ENCODE measurements at places on chromosomes 3 and 15. TPM values are rescaled to one million over a fixed set of nuclear protein-coding genes. Genes with fewer than 3 reads are reported as not detected.

GRCh38 chr3:141553055-141553454 is 66.2 kb downstream of the RASA2 start:
- peak; percentile 44 for DNase-seq

GRCh38 chr3:58176827-58177489 is 33.8 kb downstream of the DNASE1L3 start:
- DNase-seq: no peak

DNA sequence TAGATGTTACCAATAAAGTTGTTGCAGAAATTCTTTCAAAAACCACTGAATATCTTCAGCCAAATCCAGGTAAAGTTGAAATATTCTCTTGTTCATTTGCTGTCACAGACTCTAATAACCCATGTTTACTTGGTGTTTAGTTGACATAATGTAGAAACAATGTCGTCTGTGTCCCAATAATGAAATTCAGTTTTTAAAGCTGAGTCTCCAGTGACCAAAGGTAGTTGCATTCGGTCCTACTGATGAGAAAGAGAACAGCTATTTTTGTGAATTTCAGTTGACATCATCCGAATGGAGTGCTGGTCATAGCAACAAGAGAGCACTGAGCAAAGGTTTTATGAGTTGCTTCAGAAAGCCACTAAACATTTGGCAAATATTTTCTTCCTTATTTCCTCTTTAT is 88.8 kb upstream of the ADAMTSL3 start:
- no peak for DNase-seq

DNA sequence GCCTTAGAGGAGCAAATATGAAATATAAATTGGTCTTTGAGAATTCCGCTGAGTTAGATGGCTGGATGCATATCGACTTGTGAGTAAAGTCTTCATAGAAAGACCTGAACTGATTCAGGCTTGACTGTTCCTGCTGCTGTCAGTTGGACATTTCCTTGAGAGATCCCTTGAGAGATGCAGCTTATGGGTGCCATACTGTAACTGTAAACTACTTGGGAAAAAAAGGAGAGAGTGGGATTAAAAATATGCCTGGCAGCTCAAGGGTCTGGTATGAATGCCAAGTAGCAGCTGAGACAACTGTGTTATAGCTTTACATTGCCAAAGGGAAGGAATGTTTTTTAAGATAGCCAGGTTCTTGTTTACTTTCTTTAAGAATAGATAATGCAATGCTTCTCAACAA is 926.6 kb downstream of the EPHA3 start:
- no peak for DNase-seq

Gene FAM107A
- total RNA-seq: 74.4 TPM

DNA sequence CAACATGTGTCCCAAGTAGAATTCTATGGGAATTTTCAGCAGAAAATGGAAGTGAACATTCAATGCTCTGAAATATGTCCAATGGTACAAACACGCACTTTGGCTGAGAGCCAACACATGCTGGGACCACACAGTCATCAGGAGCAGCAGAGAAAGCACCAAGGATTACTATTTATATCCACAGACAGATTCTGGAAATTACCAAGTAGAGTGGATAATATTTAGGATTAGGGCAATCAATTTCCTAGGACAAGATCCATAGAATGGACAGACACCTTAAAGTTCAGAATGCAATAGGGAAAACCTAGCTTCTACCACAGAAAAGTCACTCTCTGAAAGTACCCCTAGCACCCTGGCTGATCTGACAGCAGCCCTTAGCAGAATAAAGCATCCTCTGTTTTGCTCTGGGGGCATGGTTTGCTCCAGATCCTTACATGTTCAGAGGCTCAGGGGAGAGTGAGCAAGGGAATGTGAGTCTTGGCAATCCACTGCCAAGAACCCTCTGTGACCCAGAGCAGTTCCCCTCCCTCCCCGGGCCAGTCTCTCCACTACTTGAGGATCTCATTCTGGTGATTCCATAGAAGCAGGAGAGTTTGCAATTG is 206.0 kb upstream of the WNT5A start:
- no peak for DNase-seq

GRCh38 chr3:126082362-126083137 is 1.4 kb downstream of the SLC41A3 start:
- DNase-seq: no peak

DNA sequence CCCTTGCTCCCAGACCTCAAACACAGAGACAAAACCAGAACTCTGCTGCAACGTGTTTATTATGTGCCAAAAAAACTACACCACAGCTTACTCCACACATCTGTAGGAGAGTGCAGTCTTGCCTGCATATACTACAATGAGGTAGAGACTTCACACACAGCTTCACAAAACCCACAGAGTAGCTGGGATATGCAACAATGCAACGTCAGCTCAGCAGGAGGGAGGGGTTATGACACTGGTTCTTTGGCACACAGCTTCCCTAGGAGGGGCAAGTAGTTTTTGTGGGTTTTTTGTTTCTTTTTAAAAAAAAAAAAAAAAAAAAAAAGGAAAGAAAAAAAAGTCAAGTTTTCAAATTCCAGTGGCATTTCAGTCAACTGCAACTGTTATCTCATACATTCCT is 2.9 kb upstream of the RPS17 start:
- DNase-seq: no peak

- DNase-seq: no peak
Measured at GRCh38 chr3:77682162-77682561, 642.3 kb downstream of the ROBO2 start.

- peak; percentile 72 for DNase-seq
Measured at GRCh38 chr3:7709376-7710082, 792.1 kb upstream of the LMCD1 start.

Gene SI
- total RNA-seq: not detected

GRCh38 chr3:194384569-194385001 is 14.5 kb downstream of the GP5 start:
- DNase-seq: no peak

DNA sequence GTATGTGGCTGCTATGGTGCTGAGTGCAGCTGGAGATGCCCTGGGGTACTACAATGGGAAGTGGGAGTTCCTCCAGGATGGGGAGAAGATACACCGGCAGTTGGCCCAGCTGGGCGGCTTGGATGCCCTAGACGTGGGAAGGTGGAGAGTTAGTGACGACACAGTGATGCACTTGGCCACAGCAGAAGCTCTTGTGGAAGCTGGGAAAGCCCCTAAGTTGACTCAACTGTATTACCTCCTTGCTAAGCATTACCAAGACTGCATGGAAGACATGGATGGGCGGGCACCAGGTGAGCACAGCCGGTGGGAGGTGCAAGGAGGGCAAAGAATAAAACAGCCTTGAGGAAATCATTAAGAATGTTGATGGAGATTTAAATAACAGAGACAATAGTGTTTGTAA is 2.9 kb downstream of the ADPRH start:
- no peak for DNase-seq

- DNase-seq: no peak
Measured at GRCh38 chr15:75153565-75154276, 48.0 kb upstream of the C15orf39 start.

GRCh38 chr15:82305621-82306048 is 43.0 kb downstream of the SAXO2 start:
- no peak for DNase-seq

GRCh38 chr15:34370129-34370528 is 3.1 kb upstream of the LPCAT4 start:
- no peak for DNase-seq

DNA sequence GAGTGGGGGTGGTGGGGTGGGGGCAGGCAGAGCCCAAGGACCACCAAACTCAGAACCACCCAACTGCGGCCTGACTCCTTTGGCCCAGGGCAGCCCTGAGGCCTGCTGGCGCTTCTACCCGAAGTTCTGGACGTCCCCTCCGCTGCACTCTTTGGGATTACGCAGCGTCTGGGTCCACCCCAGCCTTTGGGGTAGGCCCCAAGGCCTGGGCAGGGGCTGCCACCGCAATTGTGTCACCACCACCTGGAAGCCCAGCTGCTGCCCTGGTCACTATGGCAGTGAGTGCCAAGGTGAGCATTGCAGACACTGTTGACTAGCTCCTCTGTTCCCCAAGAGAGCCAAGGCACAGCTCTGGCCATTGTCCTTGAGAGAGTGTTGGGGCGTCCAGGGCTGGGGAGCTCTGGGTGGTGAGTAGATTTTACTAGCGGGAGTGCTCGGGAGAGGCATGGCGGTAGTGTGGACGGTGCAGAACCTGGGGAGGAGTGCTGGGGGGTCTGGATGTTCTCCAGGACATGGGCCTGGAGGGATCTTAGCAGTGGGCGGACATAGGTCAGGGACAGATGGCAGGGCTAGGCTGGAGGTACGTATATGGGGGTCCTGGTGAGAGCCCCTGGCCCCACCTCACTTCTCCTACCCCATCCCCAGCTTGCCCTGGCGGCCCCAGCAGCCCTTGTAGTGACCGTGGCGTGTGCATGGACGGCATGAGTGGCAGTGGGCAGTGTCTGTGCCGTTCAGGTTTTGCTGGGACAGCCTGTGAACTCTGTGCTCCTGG is 12.8 kb downstream of the NT5DC2 start:
- DNase-seq: no peak

GRCh38 chr15:66504563-66505429 is at the start of the genes RPL4 and ZWILCH:
TSS of gene RPL4 (minus strand) at chr15:66504855. CDS start at chr15:66504790, 65 bp downstream.
TSS of gene ZWILCH (plus strand) at chr15:66505326. CDS start at chr15:66505339, 13 bp downstream.
- DNase-seq: peak; percentile 76

DNA sequence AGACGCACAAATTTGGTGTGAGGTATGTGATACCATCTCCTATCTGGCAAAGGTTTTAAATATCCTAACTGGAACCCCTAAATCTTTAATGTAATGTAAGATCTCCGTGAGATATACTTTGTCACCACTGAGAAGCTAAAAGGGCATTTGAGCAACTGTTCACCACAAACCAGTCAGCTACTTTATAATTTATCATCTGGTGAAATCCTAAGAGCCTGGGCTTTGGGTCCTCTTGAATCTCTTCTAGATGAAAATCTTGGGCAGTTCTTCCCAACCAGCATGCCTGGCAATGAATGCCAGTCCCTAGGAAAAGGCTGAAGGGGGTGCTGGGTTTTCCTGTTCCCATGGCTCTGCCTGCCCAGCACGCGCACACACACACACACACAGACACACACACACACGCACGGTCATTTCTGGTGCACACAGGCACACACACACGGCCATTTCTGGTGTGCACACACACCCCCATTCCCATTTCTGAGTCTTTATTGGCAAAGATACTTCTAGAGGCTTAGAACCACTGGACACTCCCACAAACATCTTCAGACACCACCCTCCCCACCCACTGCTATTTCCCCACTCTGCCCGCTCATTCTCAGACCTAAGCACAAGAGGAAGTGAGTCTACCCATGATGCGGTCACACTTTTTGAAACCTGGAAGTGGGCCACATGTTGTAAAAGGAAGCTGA is 72.6 kb downstream of the MYO1E start:
- peak; percentile 89 for DNase-seq

Gene OGG1
- total RNA-seq: 16.7 TPM

DNA sequence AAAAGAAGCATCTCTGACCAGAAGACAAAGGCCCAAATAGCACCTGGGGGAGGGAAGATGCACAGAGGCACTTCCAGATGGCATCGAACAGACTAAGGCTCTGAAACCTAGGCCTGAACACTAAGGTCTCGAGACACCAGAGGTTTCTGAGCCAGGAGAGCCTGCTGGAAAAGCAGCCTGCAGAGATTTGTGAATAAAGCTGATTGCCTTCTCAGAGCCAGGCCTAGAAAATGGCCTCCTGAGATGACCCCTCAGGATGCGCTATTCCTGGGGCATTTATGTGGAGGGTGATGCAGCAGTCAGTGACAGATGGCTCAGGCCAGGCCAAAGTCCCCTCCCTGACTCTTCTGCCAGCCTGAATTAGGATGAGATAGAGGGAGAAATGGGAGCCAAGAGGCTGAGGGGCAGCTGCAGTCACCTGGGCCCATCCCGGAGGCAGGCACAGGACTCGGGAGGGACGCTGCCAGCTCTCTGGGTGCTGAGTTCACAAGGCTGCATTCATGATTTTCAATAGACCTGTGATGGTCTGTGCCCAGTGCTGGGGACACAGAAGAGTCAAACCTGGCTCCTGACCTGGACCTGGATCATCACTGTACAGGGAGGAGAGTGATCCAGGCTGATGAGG is 6.9 kb downstream of the PRSS50 start:
- no peak for DNase-seq

DNA sequence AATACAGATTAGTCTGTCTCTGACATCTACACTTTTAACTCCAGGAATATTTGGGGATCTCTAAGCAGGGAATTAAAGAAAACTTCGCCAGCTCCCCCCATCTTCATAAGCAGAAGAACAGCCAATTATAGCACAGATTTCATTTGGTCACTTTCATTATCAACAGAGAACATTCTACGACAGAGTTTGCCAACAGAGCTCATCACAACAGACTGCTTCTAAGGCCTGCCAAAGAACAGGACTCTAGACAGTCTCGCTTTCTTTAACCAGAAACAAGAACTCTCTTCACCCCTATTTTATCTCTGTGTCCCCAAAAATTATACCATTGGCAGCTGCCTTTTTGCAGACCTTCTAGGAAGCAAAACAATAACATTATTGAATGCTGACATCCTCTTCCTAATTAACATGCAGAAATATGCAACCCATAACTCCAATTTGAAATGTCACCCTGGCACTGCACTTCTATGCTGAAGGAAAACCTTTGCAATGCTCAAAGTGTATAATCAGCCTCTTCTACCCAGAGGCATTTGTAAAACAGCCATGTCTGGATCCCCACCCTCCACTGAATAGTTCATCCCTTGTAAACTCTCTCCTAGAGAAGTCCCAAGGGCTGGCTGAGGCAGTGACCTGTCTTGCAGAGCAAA is 552.8 kb downstream of the MAGI1 start:
- DNase-seq: no peak

- no peak for DNase-seq
Measured at GRCh38 chr3:98733812-98734281, 29.3 kb upstream of the ST3GAL6 start.

- no peak for DNase-seq
Measured at GRCh38 chr15:68318008-68318835, 40.7 kb downstream of the FEM1B start.

GRCh38 chr3:150005243-150006112 is 34.8 kb upstream of the PFN2 start:
- no peak for DNase-seq

Gene UCN2
- 0.24 TPM for total RNA-seq

DNA sequence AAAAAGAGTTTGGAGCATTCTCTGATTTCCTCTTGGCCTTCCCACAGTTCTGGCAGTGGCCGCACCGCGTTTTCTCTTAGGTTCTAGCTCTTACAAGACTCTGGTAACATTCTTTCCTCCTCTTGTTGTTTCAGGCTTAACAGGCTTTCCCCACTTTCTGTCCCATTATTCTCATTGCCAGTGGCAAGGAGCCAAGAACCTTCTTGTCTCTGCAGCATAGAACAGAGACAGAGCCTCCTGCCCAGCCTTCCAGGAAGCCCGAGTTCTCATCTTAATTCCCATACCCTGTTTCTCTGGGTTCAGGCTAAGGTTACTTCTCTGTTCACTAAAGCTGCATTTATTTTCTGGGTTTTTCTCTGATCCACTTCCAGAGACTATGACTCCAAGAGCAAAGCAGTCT is 61.1 kb downstream of the DUT start:
- DNase-seq: no peak

GRCh38 chr3:10547413-10547812 is 42.0 kb upstream of the ATP2B2 start:
- DNase-seq: no peak

- DNase-seq: no peak
Measured at GRCh38 chr3:2802429-2802828, 307.7 kb downstream of the IL5RA start.

Gene ACTRT3
- total RNA-seq: 2.8 TPM

Gene TMPRSS7
- not detected for total RNA-seq

Gene ZNF502
- total RNA-seq: 2.6 TPM

GRCh38 chr3:48991851-48992545 is 2.0 kb downstream of the P4HTM start:
- no peak for DNase-seq

GRCh38 chr15:48862705-48863104 is 15.2 kb upstream of the EID1 start:
- DNase-seq: no peak
